ENCODE measurements at places on chromosomes 13 and 19. TPM values are rescaled to one million over a fixed set of nuclear protein-coding genes. Genes with fewer than 3 reads are reported as not detected.

Gene CYP4F2
- 1.8 TPM for polyA plus RNA-seq

Gene PROZ
- 0.42 TPM for polyA plus RNA-seq

Gene C1QTNF9
- 1.1 TPM for polyA plus RNA-seq

Gene WDR88
- 15.3 TPM for polyA plus RNA-seq

Gene ZNF585A
- polyA plus RNA-seq = 20.3 TPM

Gene FCGBP
- 6.7 TPM for polyA plus RNA-seq

Gene ZNF154
- polyA plus RNA-seq = 3.3 TPM

Gene REX1BD
- 14.5 TPM for polyA plus RNA-seq

Gene ZNF836
- polyA plus RNA-seq = 3.3 TPM

Gene IFNL1
- not detected for polyA plus RNA-seq

Gene FCER2
- 1.1 TPM for polyA plus RNA-seq

Gene AXL
- polyA plus RNA-seq = 56.0 TPM

Gene KCNN4
- 4.1 TPM for polyA plus RNA-seq

- H3K27ac ChIP-seq = no peak overlapping the region
- H3K36me3 ChIP-seq = no peaks in the 10 kb centered on the region
- no peaks in the 10 kb centered on the region for H3K4me1 ChIP-seq
- H3K4me3 ChIP-seq = no peak overlapping the region
- DNase-seq = no peak
Observed at GRCh38 chr13:95970878-95971277, 82.3 kb downstream of the UGGT2 start.

GRCh38 chr19:53545271-53546065 is 7.5 kb downstream of the ZNF331 start:
- no peaks in the 10 kb centered on the region for H3K4me1 ChIP-seq
- DNase-seq = no peak
- H3K27me3 ChIP-seq = no peaks in the 10 kb centered on the region
- no peak overlapping the region for H3K4me3 ChIP-seq
- H3K27ac ChIP-seq = no peak overlapping the region

DNA sequence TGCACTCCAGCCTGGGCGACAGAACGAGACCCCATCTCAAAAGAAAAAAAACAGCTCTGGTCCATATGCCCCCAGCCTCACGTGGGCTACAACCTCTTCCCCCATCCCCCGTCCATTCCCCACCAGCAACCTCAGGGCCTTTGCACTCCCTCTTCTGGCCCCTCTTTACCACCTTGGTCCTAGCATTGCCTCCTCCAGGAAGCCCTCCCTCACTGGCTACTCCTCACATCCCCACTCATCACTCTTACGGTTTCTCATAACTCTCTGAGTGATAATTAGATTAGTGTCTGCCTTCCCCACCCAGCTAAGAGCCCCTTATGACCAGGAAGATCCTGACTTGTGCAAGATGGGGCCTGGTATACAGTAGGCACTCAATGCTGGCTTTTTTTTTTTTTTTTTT is 30.8 kb downstream of the IL12RB1 start:
- H3K4me1 ChIP-seq = peaks cover 14% of the 10 kb centered on the region
- no peaks in the 10 kb centered on the region for H3K27me3 ChIP-seq
- H3K4me3 ChIP-seq = no peak overlapping the region

- DNase-seq = no peak
- H3K27ac ChIP-seq = no peak overlapping the region
- H3K27me3 ChIP-seq = no peaks in the 10 kb centered on the region
- no peaks in the 10 kb centered on the region for H3K4me1 ChIP-seq
- H3K4me3 ChIP-seq = no peak overlapping the region
Observed at GRCh38 chr13:74625541-74625940, 491.3 kb upstream of the KLF12 start.

- H3K36me3 ChIP-seq = no peaks in the 10 kb centered on the region
- peaks cover 30% of the 10 kb centered on the region for H3K4me1 ChIP-seq
- peak; percentile 60 for DNase-seq
- peak overlapping the region; percentile 90 for H3K27ac ChIP-seq
- peak overlapping the region; percentile 77 for H3K4me3 ChIP-seq
Observed at GRCh38 chr13:113491418-113491883, 940 bp upstream of the DCUN1D2 start.

- no peak overlapping the region for H3K27ac ChIP-seq
- no peak overlapping the region for H3K4me3 ChIP-seq
- H3K4me1 ChIP-seq = no peaks in the 10 kb centered on the region
- H3K36me3 ChIP-seq = no peaks in the 10 kb centered on the region
- H3K27me3 ChIP-seq = no peaks in the 10 kb centered on the region
- no peak for DNase-seq
Observed at GRCh38 chr19:29385191-29385795, 140.5 kb upstream of the VSTM2B start.

DNA sequence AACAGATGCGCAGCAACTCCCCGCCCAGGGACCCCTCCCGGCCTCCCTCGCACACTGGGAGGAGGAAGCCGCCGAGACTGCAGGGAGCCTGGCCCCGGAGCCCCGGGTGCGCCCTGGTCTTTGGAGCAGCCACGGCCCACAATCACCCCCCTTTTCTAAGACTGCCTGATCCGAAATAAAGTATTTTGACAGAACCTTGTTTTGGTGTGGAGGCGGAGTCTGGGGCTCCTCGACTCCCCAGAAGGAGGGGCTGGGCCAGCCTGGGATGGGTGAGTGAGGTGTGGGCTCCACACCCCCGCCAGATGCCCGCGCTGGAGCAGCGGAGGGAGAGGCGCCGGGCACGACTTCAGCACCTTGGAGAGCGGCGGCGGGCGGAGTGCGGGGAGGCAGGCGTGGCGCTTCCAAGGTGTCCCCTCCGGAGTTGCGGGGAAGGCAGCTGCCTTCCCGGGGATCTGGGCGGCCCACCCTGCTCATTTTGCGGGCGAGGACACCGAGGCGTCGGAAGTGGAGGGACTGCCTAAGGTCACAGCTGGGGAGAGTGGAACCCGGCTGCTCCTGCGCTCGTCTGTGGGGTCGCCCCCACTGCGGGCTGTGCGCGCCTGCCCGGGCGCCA is 9.4 kb downstream of the SIRT6 start:
- no peak overlapping the region for H3K4me3 ChIP-seq
- no peaks in the 10 kb centered on the region for H3K27me3 ChIP-seq
- no peaks in the 10 kb centered on the region for H3K4me1 ChIP-seq

GRCh38 chr19:19274146-19274545 is 1.0 kb upstream of the TM6SF2 start:
- no peak overlapping the region for H3K27ac ChIP-seq
- no peak for DNase-seq
- no peaks in the 10 kb centered on the region for H3K4me1 ChIP-seq
- H3K36me3 ChIP-seq = no peaks in the 10 kb centered on the region

GRCh38 chr19:3316659-3317207 is 49.6 kb upstream of the NFIC start:
- no peaks in the 10 kb centered on the region for H3K27me3 ChIP-seq
- H3K27ac ChIP-seq = no peak overlapping the region
- H3K36me3 ChIP-seq = no peaks in the 10 kb centered on the region
- DNase-seq = no peak
- H3K4me1 ChIP-seq = no peaks in the 10 kb centered on the region

- no peaks in the 10 kb centered on the region for H3K27me3 ChIP-seq
- H3K36me3 ChIP-seq = no peaks in the 10 kb centered on the region
- H3K27ac ChIP-seq = no peak overlapping the region
- H3K4me1 ChIP-seq = no peaks in the 10 kb centered on the region
- DNase-seq = no peak
Observed at GRCh38 chr19:29320086-29320485, 107.1 kb upstream of the UQCRFS1 start.

DNA sequence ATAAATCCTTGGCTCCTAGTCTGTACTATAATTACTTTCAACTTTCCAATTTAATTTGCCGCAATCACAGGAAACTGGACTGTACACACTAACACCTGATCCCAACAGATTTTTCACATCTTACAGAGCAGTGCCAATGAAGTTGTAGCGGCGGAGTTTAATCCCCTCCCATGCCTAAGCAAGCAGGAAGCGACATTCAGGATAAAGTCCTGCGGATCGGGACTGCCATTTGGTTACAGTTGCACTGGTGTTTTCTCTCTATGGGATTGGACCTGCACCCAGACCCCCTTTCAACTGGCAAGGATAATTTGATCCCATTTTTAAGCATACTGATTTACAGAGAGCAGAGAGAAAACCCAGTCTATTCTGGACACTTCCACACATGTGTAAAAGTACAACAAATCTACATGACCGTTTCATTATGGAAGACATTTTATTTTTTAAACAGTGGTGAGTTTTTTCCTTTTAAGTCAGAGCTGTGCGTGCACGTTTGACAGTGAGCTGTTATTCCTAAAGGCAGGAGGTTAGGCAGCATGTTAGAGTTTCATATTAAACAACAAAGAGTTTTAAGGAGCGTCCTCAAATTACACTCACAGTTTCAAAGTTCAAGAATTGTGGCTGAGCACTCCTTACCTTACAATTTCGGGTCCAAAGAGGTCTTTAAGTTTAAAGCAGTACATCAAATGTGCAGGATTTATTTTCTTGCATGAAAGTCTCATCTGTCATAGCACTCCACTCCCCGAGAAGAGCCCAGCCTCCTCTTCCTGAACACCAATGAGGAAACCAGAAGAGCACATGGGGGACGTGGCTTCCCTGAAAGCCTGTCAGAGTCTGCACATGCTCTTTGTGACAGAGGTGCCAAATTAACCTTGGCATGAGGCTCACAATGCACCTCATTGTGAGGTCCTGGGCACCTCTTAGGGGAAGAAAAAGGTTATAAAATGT is 141.6 kb upstream of the RFC3 start:
- no peaks in the 10 kb centered on the region for H3K36me3 ChIP-seq
- no peak overlapping the region for H3K27ac ChIP-seq
- H3K27me3 ChIP-seq = no peaks in the 10 kb centered on the region
- peaks cover 5% of the 10 kb centered on the region for H3K4me1 ChIP-seq
- peak; percentile 67 for DNase-seq

GRCh38 chr19:36114721-36115452 is at the start of gene POLR2I:
TSS of gene POLR2I (minus strand) at chr19:36114875. CDS start at chr19:36114856, 19 bp downstream.
- peak within 1 kb of the TSS; percentile 77 for H3K27ac ChIP-seq
- no peaks in the 10 kb centered on the region for H3K27me3 ChIP-seq
- peak within 1 kb of the TSS; percentile 54 for H3K4me3 ChIP-seq
- peaks cover 15% of the 10 kb centered on the region for H3K4me1 ChIP-seq

GRCh38 chr19:42287827-42288107 is 14.2 kb upstream of the PRR19 start:
- H3K4me1 ChIP-seq = peaks cover 32% of the 10 kb centered on the region
- H3K4me3 ChIP-seq = no peak overlapping the region
- no peak overlapping the region for H3K27ac ChIP-seq
- H3K36me3 ChIP-seq = no peaks in the 10 kb centered on the region
- DNase-seq = no peak

GRCh38 chr13:80533175-80533574 is 192.2 kb upstream of the SPRY2 start:
- DNase-seq = peak; percentile 57
- H3K4me1 ChIP-seq = no peaks in the 10 kb centered on the region
- H3K4me3 ChIP-seq = no peak overlapping the region
- no peaks in the 10 kb centered on the region for H3K36me3 ChIP-seq
- H3K27me3 ChIP-seq = no peaks in the 10 kb centered on the region

- H3K27me3 ChIP-seq = no peaks in the 10 kb centered on the region
- no peak overlapping the region for H3K27ac ChIP-seq
- no peaks in the 10 kb centered on the region for H3K4me1 ChIP-seq
- no peak overlapping the region for H3K4me3 ChIP-seq
Observed at GRCh38 chr13:41851351-41851750, 109.6 kb downstream of the VWA8 start.

GRCh38 chr13:104387510-104387909 is 1321.3 kb upstream of the SLC10A2 start:
- DNase-seq = no peak
- H3K4me3 ChIP-seq = no peak overlapping the region
- no peaks in the 10 kb centered on the region for H3K36me3 ChIP-seq
- no peaks in the 10 kb centered on the region for H3K27me3 ChIP-seq
- no peaks in the 10 kb centered on the region for H3K4me1 ChIP-seq
- H3K27ac ChIP-seq = no peak overlapping the region

GRCh38 chr13:28447989-28448388 is 46.9 kb downstream of the FLT1 start:
- no peak for DNase-seq
- peaks cover 10% of the 10 kb centered on the region for H3K4me1 ChIP-seq
- H3K4me3 ChIP-seq = no peak overlapping the region
- no peaks in the 10 kb centered on the region for H3K36me3 ChIP-seq
- no peak overlapping the region for H3K27ac ChIP-seq
- no peaks in the 10 kb centered on the region for H3K27me3 ChIP-seq

DNA sequence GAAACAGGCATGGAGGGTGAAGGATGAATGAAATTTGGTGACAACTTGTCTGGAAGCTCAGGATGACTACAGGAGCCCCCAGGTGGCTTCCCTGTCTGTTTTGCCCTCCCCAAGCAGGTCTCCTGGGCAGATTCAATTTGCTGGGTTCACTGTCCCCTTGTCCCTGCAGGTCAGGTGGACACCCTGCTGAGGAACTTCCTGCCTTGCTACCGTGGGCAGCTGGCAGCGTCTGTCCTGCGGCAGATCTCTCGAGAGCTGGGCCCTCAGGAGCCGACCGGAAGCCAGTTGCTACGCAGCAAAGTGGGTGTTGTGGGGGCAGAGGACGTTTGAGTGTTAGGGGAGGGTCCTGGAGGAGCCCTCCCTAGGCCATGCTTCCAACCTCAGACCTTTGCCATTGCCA is 19.1 kb downstream of the PGLS start:
- H3K36me3 ChIP-seq = no peaks in the 10 kb centered on the region
- no peak overlapping the region for H3K27ac ChIP-seq
- no peak overlapping the region for H3K4me3 ChIP-seq
- no peaks in the 10 kb centered on the region for H3K4me1 ChIP-seq
- no peak for DNase-seq

All from testis (tissue), 5 donors.